Cortex of kidney (tissue), 1 donor: ENCODE measurements at places on chromosomes 13 and 19.

- DNase-seq = no peak
Observed at GRCh38 chr13:33218426-33218825, 67.1 kb downstream of the STARD13 start.

- DNase-seq = no peak
Observed at GRCh38 chr13:49877629-49878218, 58.4 kb downstream of the SPRYD7 start.

DNA sequence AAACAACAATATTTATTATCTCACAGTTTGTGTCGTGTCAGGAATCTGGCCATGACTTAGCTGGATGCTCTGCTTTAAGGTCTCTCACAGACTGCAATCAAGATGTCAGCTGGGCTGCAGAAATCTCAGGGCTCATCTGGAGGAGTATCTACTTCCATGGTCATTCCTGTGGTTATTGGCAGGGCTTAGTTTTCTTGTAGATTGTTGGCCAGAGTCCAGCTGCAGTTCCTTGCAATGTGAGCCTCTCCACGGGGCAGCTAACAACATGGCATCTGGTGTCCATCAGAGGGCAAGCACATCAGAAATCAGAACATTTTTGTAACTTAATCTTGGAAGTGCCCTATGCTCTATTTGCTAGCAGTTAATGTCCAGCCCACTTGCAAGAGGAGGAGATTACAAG, 45.7 kb upstream of the TDRD3 start:
- no peak for DNase-seq

DNA sequence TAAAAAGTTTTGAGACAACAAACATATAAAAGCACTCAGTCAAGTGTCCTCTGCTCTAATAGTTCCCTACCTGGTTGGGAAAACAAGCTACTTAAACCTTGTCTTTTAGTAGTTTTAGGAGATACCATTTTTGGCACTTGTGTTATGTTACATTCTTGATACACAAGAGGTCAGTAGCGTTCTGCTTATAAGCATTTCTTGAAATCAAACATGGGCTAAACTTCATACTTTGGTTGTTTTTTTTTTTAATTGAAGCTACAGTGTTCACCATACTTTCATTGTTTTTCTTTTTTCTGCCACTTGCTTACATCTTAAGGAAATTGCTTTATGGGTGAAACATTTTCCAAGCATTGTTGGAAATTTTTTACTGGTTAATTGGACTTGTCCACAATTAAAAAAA, 12.9 kb downstream of the NHLRC3 start:
- no peak for DNase-seq

DNA sequence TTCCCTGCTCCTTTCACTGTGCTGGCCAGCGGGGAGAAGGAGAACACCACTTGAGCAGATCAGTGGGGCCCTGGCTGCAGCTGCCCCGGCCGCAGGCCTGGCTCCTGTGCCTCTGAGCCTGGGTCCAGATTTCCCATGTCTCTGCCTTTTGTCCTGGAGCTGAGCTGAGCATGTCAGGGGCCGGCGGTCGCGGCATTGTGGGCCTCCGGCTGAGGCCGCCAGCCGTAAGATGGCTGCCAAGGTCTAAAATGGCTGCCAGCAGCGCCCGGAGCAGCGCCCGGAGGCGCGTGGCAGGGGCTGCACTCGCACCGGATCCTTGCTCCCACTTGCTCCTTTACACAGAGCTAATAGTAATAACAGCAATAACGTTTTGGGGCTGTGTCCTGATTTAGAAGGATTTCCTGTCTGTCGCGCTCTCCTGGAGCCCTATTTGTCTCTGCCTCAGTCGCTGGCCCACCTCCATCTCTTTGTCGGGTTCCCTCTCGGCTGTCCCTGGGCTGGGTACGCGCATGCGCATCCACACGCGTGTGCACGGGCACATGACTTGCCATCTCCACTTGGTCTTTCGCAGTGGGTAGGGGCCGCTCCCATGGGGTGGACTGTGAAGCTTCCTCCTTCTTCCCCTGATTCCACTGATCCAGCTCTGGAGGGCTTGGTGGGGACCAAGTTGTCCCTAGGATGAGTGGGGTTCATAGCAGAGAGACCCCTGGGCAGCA, 32.1 kb downstream of the LYL1 start:
- DNase-seq = no peak

GRCh38 chr19:400976-401865, 7.7 kb downstream of the C2CD4C start:
- no peak for DNase-seq

DNA sequence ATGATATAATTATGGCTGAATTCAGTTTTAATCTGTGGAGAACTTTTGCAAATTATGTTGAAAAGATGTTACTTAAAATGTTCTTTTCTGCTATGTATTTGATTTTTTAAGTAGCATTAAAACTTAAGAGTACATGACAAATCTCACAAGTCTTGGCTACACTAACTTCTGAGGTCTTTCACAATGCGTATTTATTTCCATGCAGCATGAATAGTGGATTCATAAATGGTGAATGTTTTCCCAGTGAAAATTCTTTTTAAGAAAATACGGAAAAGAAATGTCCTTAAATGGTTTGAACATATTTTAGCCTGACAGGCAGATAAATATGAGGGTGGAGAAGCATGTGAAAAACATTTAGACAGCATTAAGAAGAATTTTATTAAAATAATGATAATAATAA, 30.2 kb downstream of the GARRE1 start:
- no peak for DNase-seq

- DNase-seq = no peak
Observed at GRCh38 chr13:45875951-45876350, 24.4 kb upstream of the SIAH3 start.

DNA sequence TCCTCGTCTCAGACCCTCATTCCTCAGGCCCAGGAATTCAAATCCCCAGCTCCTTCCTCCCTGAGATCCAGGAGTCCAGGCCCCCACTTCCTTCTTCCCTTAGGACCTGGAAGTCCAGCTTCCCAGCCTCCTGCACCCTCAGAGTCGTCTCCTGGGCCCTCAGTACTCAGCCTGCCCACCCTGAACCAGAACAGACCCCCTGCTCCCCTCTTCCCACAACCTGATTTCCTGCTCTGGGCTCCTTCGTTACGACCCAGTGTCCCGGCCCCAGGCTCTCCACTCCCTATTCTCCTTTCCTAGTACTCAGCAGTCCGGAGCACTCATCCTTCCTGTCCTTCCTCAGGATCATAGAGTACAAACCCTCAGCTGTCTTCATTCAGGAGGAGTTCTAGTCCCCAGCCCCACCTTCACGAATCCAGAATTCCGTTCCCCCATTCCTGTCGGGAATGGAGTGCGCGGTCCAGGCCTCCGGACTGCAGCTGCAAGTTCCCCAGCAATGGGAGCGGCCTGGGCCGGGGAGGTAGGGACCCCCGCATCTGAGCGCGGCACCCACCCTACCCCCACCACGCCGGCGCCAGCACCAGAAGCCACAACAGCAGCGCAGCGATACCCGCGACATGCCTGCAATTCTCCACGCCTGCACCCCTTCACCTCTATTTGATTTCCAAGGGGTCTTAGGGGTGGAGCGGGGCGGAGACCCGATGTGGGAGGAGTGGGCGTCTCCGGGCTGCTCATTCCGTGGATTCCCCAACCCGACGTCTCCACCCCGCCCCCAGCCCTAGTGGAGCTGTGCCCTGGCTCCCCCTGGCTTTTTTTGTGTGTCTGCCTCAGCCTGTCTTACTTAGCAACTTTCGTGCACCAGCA, 12.7 kb downstream of the EGLN2 start:
- DNase-seq = no peak

GRCh38 chr13:46041419-46041839, 11.1 kb downstream of the ZC3H13 start:
- DNase-seq = no peak

- DNase-seq = no peak
Observed at GRCh38 chr19:412356-413355, 3.7 kb upstream of the C2CD4C start.

DNA sequence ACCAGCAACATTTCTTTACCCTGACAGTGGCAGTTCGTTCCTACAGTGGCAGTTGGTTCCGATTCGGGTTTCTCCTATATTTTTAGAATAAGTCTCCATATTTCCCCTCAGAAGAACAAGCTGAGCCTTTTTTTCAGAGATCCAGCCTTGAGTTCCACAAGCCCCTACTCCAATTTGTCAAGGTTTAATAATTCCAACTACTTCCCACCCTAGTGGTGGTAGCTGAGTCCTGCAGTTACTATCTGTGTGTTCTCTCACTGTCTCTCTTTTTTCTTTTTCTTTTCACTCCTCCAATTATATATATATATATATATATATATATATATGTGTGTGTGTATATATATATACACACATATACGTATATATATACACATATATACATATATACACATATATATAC, 1347.3 kb downstream of the PCDH9 start:
- DNase-seq = no peak

DNA sequence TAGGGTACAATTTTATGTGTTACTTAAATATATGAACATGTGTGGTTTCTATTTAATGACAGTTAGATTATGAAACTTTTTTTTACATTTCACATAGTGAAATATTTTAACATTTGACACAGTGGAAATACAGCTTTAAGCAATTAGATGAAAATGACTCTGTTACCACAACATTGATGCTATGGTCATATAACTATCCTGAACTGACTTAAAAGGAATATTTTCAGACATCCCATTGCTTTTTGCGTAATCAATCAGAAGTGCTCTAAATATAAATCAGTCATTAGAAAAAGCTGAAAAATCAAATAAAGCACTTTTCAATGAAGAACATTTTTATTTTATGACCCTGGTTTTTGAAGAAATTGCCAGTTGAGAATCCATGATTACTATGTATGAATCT, 80.3 kb downstream of the UFM1 start:
- no peak for DNase-seq

- DNase-seq = no peak
Observed at GRCh38 chr13:73877399-73877798, 256.8 kb downstream of the KLF12 start.

DNA sequence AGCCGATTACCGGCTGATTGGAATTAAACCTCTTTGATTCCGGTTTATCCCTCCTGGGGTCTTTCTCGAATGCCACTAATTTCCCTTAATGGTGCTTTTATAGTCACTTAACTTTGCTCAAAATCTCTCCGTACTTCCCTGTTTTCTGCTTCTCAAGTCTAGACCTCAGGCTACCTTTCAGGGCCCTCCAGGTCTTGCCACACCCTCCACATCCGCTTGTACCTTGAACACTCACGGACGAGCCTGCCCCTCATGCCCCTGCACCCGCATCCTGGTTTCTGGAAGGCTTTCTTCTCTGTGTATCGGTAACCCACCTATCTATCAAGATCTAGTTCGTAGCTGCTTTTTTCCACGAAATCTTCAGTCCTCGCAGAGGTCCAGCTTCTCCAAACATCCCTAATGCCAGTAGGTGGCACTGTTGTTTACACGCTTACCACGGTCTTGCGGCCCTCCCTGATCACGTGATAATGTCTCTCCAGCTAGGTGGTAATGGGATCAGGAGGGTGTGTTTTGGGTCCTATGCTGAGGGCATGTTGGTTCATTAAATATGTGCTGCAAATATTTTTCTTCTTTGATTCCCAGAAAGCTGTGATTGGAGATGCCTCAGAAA, 13.8 kb downstream of the ATP12A start:
- no peak for DNase-seq

- no peak for DNase-seq
Observed at GRCh38 chr19:31066385-31066784, 282.9 kb downstream of the TSHZ3 start.

DNA sequence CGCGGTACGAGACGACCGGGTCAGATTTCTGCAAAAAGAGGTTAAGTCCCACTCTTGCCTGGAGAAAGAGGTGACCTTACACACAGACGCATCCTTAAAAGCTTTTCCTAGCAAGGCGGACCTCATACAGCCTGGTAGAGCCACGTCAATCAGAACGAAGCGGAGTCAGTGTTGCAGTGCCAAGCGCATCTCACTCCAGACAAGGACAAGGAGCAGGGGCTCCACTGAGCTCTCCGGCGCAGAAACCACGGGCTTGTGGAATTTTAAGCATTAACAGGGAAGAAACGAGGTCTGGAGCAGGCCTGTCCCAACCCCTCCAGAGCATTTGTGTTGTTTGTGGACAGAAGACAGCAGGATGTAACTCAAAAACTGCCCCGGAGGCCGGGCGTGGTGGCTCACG, 7.1 kb downstream of the EEF2 start:
- DNase-seq = no peak

DNA sequence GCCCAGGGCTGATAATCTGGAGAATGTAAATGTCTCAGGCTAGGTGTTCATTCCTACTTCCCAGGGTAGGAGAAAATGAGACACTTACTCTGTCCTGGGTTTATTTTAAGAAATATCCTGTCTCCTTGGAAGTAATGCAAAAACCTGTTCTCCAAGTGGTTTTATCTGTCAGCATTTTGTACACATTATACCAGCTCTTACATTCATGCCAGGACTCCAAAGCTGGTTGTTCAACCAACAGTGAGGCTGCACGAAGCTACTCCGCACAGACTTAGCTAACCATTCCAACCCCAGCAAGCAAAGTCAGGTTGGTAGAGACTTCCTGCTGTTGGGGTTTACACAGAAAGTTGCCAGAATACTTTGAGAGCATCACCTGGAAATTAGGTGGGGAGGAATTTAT, 55.6 kb downstream of the SLC7A1 start:
- DNase-seq = no peak

DNA sequence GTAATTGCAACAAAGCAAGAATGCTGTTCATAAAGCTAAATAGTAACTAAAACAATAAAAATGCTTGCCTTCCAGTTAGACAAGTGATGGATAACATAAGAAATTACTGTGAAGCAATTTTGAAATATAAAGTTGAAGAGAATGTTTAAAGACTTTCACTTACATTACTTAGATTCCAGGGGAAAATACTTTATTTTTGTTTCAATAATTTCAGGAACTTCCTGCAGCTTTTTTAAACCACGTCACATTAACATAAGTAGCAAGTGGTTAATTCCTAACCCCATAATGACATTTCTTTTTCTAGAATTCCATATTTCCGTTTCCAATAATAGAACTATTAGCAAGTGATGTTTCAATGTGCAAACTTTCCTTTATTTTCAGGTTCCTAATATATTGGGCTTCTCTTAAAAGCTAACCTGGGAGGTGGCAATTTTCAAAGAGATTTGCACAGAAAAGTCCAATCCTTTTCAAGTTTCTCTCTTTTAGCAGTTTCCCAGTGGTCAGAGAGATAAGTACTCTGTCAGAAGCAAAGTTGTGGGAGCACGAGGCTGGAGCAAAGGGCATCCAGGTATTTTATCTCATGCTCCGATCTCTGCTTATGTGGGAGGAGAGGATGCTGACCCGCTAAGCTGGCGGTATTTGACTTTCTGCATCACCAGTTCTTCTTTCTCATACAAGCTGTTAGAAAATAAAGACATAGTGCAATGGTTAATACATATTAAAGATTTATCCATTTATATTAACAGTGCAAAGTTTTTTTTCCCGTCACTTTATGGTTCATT, 1025.3 kb downstream of the EFNB2 start:
- DNase-seq = no peak

- DNase-seq = no peak
Observed at GRCh38 chr19:14703833-14704232, 14.0 kb downstream of the ZNF333 start.

GRCh38 chr13:26502826-26503225, 54.7 kb upstream of the WASF3 start:
- no peak for DNase-seq

GRCh38 chr13:61383111-61383510, 32.5 kb downstream of the PCDH20 start:
- no peak for DNase-seq
